NK-92 treated with Interleukin-12 subunit alpha and Interleukin-12 subunit beta, amount 100 ng/mL, for 24 hours (cell line): ENCODE measurements at places on chromosomes 4 and X.

GRCh38 chrX:70042399-70043371 lies 7.1 kb downstream of the AWAT2 start:
- DNase-seq = no peak

- DNase-seq = no peak
Measured at GRCh38 chr4:53365121-53365485, 758 bp downstream of the SCFD2 start.

DNA sequence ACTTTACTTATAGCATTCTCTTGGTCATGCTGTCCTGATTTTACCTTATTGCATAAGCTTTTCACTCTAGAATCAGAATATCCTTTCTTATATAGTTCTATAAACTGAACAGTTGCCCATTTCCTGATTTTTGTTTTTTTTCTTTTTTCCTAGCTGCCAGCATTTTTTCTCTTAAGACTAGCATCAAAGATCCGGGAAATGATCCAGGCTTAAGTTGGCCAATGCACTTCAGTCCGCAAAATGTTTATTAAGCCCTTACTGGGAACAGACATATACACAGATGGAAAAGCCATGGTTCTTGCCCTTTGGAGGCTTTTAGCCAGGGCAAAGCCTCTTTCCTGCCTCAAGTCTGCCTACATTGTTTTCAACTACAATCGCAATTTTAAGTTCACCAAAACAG lies 10.1 kb upstream of the BMP2K start:
- DNase-seq = no peak

DNA sequence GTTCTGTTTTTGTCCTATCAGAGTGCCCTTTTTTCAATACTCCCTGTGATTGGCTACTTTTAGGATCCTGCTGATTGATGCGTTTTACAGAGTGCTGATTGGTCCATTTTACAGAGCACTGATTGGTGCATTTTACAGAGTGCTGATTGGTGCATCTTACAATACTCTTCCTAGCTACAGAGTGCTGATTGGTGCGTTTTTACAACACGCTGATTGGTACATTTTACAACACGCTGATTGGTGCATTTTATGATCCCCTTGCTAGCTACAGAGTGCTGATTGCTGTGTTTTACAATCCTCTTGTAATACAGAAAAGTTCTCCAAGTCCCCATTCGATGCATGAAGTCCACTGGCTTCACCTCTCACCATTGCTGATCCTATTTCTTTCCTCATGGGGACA lies 176.8 kb downstream of the GC start:
- DNase-seq = no peak

GRCh38 chrX:136745215-136746173 lies 35.2 kb downstream of the ARHGEF6 start:
- DNase-seq = no peak

GRCh38 chr4:55438314-55438713 lies 42.6 kb downstream of the TMEM165 start:
- DNase-seq = no peak

DNA sequence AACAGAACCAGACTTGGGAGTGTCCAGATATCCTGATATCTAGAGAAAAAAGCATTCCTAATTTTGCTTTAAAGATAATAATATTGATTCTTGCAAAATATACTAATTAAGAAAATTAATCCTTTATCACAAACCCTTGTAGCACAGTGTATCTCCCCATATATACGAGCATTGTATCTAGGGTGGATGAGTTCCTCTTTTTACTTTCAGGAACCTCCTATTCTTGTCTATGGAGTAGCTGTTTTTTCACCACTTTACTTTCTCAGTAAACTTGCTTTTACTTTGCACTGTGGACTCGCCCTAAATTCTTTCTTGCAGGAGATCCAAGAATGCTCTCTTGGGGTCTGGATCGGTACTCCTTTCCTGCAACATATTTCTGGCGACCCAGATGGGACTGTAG lies 103.9 kb downstream of the GLUD2 start:
- DNase-seq = no peak

GRCh38 chr4:154807042-154807630 lies 26.1 kb downstream of the RBM46 start:
- DNase-seq = no peak

GRCh38 chrX:46341767-46342322 lies 203.4 kb downstream of the ZNF674 start:
- no peak for DNase-seq

DNA sequence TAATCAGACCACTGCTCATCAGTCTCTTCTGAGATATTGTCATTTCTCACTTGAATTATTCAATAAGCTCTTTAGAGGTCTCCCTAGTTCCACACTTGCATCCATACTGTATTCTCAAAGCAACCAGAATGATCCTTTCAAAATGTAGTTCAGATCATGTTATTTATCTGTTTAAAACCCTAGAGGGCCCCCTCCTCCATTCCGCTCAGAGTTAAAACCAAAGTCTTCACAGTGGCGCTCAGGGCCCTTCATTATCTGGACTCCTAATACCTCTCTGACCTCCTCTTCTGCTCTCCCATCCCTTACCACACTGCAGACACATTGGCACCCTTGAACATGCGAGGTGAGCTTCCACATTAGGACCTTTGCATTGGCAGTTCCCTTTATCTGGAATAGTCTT lies 32.7 kb upstream of the HPGDS start:
- no peak for DNase-seq

DNA sequence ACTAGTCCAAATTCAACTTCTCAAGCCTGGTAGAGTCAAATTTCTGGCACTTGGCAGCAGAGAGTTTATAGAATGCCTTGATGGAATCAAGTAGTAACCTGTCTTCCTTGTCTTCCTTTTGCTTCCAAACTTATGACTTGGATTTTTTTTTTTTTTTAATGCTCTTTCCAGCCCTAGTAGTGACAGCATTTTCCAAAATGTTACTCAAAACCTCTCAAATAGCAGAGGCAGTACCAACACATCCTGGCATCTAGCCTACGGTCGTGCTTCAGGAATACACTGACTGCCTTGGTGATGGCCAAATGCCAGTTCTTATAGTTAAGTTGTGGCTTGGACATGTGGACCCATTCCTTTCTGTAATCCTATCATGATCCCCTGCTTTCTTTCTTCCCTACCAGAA lies 46.0 kb downstream of the GALNT7 start:
- no peak for DNase-seq

DNA sequence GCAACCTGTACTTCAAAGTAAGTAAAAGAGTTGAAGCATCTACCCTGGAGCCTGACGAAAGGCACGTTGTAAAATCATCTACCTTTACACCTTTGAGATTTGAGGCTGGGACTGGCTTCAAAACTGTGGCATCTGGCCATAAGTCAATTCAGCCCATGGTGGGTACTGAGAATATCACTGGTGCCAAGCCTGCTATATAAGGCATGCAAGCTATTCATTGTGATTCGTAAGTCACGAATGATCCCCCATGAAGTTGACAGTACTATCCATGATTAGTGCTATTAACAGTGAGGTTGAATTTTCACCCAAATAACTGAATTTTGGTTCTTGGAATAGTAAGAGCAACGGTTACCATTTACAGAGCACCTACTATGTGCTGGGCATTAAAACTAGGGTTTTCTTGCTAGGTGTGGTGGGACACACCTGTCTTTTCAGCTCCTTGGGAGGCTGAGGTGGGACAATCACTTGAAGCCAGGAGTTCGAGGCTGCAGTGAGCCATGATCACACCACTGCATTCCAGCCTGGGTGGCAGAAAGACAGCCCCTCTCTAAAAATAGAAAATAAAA lies 39.8 kb downstream of the IRF2 start:
- DNase-seq = no peak

- DNase-seq = no peak
Measured at GRCh38 chrX:1034717-1035116, 177.7 kb downstream of the CRLF2 start.

GRCh38 chr4:120418146-120418545 lies 351.5 kb upstream of the MAD2L1 start:
- no peak for DNase-seq

- no peak for DNase-seq
Measured at GRCh38 chr4:14131335-14131734, 503.8 kb upstream of the BOD1L1 start.

GRCh38 chr4:8410641-8411271 lies 29.8 kb downstream of the ACOX3 start:
- no peak for DNase-seq

DNA sequence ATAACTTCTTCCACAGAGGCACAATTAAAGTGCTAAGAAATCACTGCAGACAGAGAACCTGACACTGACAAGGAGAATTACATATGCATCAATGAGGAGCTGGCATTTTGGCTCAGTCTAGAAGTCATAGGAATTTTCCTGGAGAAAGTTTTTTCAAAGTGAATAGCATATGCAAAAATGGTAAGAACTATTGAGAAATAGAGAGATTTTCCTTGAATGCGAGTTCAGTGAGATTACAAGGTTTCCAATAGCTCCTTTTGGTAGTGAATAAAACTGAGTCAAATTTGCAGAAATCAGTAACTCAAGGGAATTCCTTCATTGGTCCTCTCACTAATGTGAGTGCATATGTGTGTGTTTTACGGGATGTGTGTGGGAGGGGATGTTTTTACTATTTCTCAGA lies 557.5 kb downstream of the PPARGC1A start:
- DNase-seq = no peak

- DNase-seq = no peak
Measured at GRCh38 chr4:76963131-76963750, 13.7 kb downstream of the SEPTIN11 start.

GRCh38 chr4:109041463-109042360 lies 260.7 kb downstream of the COL25A1 start:
- no peak for DNase-seq

- DNase-seq = no peak
Measured at GRCh38 chr4:72909461-72909860, 160.1 kb downstream of the COX18 start.

- DNase-seq = no peak
Measured at GRCh38 chr4:17558941-17559708, 17.9 kb upstream of the LAP3 start.

DNA sequence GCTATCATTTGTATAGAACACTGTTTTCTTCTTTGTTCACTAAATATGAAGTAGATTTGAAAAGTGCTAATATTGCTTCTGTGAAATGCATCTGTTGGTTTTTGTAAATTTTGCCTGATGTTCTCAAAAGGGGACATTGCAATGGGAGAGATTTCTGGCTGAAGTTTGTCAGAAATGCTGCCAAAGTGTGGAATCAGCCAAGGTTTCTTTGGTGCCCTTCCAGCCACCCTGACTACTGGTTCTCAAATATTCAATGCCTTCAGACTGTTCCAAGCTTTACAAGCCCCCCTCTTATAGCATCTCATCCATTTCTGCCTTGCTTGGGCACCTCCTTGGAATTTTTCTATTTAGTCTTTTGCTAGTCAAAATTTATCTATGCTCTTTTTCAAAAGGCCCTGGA lies 60.6 kb upstream of the TMLHE start:
- DNase-seq = no peak

DNA sequence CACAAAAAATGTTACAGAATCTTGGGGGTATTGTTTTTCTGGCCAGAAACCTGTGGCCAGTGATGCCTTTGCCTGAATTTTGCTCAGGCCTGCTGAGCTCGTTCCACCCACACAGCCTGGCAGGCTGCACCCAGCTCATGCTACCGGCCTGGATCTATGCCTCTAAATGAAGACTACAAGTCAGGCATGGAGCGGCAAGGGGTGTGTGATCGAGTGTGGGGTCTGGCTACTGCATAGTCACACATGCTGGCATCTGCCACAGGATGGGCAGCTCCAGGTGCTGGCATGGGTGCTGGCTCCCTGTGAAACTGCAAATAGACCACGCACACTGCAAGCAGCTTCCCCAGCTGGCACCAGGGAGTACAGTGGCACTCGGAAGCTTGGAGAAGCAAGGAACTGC lies 323.1 kb upstream of the POU3F4 start:
- DNase-seq = no peak

DNA sequence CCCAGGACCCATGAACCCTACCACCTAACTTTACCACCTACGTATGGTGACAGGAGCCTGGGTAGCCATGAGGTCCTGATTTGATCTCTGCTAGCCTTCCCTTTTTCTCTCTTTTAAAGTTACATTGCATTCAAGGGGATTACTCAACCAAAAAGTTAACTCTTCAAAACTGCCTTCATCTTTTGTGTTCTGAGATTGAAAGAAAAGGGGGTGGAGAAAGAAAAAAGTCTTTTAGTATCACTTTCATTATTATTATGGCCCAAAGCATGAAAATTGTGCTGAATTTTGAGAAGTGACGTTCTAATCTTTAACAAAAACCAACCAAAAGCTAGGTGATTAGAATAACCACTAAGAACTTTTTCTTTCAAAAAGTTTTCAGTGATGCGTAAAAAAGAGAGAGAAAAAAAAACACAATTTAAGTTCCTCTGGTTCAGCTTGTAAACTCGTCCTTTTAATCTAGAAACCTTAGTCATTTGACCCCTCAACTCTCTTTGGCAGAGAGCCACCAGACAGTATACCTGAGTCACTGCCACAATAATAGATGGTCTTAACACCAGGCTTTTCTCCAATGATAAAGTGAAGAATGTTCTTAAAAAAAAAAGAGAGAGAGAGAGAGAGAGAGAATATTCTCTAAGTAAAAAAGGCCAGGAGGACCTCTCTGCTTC lies 347.4 kb upstream of the FGF13 start:
- no peak for DNase-seq

DNA sequence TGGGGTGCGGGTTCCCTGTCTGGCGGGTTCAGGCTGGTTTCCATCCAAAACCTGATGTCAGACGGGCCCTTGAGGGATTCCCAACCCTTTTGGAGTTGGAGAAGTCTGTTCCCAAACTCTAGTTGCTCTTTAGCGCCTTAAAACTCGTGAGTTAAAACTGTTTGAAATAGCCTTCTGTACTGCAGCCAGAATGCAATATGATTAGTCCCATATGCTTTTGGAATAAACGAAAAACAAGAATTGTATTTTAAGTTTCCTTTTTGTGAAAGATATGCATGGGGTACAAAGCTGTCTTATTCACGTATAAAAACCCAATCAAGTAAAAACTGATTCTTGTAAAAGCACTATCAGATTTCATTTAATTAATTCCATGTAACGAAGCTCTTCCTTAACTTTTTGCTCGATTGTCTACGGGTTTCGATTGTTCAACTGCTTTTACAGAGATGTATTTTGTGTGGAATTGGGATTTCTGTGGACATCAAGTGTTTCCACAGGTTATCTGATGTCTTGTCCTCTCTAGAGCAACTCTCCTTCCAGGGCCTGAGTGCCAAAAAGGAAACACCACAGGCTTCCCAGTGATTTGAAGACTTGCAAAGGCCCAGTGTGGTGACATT lies 49.5 kb downstream of the CLDN34 start:
- DNase-seq = no peak

GRCh38 chr4:21191317-21191716 lies 491.1 kb downstream of the PACRGL start:
- DNase-seq = no peak

DNA sequence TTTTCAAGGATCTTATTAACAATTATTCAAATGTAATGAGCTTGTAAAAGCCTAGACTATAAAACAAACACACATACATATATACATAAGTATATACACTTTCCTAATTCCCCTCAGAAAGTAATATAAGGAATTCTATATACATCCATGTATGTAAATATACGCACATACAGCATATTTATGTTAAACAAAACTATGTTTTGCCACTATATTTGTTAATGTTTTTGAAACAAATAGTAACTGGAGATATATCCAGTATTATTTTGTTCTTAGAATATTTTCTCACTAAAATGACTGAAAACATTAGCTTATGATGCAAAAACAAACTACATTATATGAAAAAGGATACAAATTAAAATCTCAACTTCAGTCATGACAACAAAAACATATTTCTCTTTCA lies 85.1 kb downstream of the FBXO8 start:
- no peak for DNase-seq
